ENCODE measurements at places on chromosomes 12 and 14.

- no peak for DNase-seq
Measured at GRCh38 chr12:60345442-60345841, 749.6 kb downstream of the SLC16A7 start.

DNA sequence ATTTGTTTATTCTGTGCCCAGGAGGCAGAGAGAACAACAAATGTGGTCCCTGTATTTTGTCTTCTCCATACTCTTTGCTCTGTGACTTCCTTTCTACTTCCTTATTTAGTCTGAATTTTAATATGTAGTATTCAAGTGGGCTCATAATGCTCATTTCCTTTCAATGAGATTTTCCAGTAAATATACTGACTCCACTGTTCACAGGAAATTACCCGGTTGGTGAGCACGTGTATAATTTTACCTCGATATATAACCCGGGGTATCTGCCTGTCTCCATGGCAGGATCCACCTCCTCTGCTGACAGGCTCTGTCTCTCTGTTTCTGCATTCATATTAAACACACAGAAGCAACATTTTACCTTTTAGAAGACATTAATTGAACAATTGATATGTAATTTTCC is 166.0 kb downstream of the SLC38A4 start:
- DNase-seq = no peak

GRCh38 chr12:104243551-104243950 is 28.0 kb downstream of the TXNRD1 start:
- DNase-seq = no peak

GRCh38 chr14:59147007-59147406 is 41.5 kb upstream of the DAAM1 start:
- no peak for DNase-seq

DNA sequence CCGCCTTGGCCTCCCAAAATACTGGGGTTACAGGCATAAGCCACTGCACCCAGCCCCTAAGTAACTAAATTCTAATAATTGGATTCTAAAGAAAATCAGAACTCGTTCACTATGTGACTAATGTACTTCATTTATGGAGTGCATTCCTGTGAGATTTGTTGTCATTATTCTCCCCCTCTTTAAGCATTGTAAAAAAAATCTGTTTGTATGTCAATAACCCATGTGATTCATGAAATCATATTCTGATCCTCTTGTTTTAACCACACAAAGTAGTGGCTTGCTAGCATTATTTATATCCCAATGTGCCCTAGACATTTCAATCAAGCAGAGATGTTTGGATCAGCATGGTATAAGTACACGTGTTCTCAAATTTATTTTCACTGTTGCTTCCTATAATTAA is 78.2 kb upstream of the OSBPL8 start:
- no peak for DNase-seq

GRCh38 chr12:131239384-131240094 is 285.8 kb downstream of the ADGRD1 start:
- DNase-seq = no peak

DNA sequence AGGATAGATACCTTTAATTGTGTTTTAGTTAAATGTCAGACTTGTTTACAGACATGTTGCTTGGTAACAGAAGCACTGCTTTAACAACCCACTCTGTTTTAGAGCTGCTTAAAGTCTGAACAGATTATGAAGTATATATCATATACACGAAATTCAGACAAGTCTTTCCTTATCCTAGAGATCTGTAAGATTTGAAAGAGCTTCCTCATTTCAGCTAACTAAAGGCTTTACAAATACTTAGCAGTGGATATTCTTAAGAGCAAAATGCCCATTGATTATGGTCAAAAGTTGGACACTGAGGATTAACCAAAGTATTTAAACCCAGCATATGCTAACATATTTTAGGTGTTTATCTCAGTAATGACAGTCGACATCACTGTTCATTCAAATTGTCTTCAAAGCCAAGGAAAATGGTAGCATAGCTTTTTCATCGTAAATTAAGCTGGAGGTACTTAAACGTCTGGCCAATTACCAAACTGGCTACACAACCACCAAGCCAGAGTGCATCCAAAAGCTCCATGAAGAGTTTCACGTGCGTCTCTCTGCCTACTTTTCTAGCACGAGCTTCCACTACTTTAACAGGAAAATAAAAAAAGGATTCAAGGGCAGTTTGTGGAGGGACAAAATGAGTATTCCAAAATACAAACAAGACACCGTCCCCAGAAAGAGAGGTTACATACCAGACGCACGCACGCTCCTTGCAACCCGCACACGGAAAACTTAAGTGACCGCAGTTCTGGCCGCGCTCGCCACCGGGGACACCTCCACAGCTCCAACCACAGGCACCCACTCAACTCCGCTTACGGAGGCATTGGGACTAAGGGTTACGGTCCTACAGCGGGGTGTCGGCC is 565 bp downstream of the CEP83 start:
- DNase-seq = no peak

GRCh38 chr12:104809706-104810385 is 148.2 kb downstream of the SLC41A2 start:
- no peak for DNase-seq

GRCh38 chr12:109277899-109278762 is 31.0 kb downstream of the FOXN4 start:
- DNase-seq = no peak

- no peak for DNase-seq
Measured at GRCh38 chr12:21073822-21074460, 57.1 kb upstream of the SLCO1B1 start.

Measured in occipital lobe (tissue), 3 donors.